ENCODE measurements at places on chromosomes 1 and 21.

DNA sequence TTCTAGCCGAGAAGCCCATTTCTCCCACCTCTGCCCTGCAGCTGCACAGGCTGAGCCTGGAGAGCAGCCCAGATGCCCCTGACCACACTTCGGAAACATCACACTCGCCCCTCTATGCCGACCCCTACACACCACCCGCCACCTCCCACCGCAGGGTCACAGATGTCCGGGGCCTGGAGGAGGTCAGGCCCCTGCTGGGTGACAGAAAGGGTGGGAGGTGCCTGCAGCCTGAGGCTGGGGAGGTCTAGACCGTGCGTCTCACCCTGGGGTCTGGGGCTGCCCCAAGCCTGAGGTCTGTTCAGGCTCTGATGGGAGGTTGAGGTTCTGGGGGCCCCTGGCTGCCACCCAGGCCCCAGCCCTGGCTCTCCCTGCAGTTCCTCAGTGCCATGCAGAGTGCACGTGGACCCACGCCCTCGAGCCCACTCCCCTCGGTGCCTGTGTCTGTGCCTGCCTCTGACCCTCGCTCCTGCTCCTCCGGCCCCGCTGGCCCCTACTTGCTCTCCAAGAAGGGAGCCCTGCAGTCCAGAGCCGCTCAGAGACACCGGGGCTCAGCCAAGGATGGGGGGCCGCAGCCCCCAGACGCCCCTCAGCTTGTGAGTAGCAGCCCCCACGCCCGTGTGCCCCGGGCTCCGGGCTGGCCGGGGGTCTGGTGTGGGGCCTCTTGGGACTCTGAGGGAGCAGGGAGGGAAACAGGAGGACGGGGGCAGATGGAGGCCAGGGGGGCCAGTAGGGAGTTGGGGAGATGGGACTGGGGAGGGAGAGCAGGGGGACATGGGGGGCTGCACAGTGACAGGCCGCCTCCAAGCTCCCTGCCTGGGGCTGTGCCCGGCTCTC is 7.4 kb downstream of the PLEKHN1 start:
- DNase-seq = no peak

- DNase-seq = no peak
These were observed 915.9 kb downstream of the PLA2G4A start for GRCh38 chr1:187744665-187745064.

GRCh38 chr21:36730291-36731281 is 31.7 kb downstream of the SIM2 start:
- DNase-seq = no peak

GRCh38 chr1:172647987-172648386 is 10.9 kb upstream of the FASLG start:
- DNase-seq = no peak

Measured in activated CD4-positive, alpha-beta T cell treated with anti-CD3 and anti-CD28 coated beads for 4 hours (primary cell).